ENCODE measurements at places on chromosomes 11 and 22.

GRCh38 chr22:24473284-24473683 lies 21.8 kb upstream of the UPB1 start:
- no peak for DNase-seq

DNA sequence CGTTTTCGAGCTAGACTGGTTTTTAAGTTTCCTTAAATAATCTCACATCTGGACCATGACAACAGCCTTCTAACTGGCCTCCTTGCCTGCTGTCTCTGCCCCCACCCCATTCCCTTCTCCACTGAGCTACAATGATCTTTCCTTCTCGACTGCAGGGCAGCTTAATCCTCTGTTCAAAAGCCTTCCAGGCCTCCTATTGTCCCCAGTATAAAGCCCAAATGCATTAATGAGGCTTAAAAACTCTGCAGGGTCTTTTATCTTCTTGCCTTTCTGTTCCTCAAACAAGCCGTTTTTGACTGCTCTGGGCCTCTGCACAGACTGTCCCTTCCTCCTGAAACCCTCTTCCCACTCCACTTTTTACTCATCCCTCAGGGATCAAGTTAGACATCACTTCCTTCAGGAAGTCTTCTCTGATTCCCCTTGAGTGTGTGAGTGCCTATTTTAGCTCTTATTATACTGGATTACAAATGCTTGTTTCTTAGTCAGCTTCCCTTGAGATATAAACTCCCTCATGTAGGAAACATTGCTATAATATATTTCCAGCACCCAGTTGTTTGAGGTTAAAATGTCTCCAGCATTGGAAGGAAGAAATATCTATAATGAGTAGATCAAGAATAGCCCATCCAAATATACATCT lies 23.6 kb upstream of the PAMR1 start:
- no peak for DNase-seq

GRCh38 chr11:126109941-126110731 lies 47.5 kb upstream of the CDON start:
- DNase-seq: no peak

DNA sequence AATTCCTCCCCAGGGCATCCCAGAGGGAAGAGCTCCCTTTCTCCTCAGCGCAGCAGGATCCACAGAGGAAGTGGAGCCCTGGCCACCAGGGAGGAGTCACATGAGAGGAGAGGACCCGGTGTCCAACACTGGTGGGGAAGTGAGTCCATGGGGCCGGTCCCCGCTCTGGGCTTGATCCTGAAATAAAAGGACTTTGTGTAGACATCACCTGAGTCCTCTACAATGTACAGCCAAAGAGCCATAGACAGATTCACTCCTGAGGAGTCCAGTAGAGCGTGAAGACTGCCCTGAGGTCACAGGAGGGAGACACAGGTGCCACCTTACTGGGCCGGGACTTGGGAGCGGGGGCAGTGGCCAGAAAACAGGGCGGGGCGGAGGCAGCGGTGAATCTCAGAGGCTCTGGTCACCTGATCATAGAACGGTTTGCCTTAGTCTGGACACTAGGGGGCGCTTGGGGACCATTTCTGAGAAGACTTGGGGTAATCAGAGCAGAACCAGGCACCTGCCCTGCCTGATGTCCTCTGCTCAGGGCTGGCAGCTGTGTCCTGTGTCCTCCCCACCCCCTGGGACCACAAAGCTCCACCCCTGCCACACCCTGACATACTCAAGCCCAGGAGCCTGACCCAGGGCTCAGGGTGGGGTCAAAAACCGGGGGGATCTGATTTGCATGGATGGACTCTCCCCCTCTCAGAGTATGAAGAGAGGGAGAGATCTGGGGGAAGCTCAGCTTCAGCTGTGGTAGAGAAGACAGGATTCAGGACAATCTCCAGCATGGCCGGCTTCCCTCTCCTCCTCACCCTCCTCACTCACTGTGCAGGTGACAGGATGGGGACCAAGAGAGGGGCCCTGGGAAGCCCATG lies 112.7 kb downstream of the VPREB1 start:
- DNase-seq: peak; percentile 84

DNA sequence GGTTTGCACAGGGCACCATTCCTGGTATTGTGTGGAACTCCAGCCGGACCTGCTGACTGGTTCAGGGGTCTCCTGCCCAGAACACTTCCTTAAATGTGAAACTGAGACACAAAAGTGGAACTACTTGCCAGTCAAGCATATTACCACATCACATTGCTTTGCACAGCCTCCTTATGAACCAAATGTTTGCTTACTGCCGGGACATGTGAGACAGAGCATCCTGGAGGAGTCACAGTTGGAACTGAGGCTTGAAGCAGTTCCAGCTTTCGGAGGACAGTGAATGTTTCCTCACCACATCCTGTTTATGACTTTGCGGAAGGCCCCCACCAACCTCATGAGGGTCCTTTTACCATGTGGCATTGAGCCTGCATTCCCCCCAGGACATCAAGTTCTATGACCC lies 105.8 kb upstream of the ARHGAP42 start:
- DNase-seq: no peak

DNA sequence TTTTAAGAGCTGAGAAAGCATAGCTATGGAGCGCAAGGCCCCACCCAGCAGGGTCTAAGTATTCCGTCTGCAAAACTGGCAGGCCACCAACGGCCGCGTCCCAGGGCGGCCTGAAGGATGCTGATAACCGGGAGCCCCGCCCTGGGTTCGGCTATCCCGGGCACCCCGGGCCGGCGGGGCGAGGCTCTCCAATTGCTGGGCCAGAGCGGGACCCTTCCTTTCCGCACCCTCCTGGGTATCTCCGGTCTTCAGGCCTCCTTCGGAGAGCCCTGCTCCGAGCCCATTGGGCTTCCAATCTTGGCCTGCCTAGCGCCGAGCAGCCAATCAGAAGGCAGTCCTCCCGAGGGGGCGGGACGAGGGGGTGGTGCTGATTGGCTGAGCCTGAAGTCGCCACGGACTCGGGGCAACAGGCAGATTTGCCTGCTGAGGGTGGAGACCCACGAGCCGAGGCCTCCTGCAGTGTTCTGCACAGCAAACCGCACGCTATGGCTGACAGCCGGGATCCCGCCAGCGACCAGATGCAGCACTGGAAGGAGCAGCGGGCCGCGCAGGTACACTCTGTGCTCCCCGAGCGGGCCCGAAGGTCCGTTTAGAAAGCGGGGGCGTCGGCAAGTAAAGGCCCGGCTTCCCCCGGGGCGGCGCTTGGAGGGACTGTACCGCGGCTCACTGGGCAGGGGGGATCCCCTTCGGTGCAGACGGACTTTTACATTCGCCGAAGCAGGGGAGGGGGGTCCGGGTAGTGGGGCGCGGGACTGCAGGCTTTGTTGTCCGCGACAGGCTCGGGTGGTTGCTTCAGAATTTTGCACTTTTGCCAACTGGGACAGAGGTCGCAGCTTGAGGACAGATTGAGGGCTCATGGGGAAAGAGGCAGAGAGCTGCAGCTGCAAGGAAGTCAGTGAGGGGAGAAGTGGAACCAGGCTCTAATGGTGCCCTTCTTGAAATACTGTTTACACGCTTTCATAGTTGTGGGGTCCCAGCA lies at the start of gene CAT:
Gene CAT, plus strand, starts transcription at position 406 of the 979 bp plus-strand sequence. Its CDS starts 80 bp downstream, at position 486.
- DNase-seq: peak; percentile 97

GRCh38 chr11:126421271-126421671 lies 65.8 kb downstream of the ST3GAL4 start:
- no peak for DNase-seq

GRCh38 chr22:17303840-17304779 lies 65.2 kb upstream of the CECR2 start:
- peak; percentile 42 for DNase-seq

GRCh38 chr22:46242076-46242475 lies 8.0 kb downstream of the CDPF1 start:
- no peak for DNase-seq

GRCh38 chr11:13038366-13038765 lies 29.2 kb downstream of the RASSF10 start:
- no peak for DNase-seq

- DNase-seq: no peak
Measured at GRCh38 chr11:24748261-24748660, 251.4 kb downstream of the LUZP2 start.

DNA sequence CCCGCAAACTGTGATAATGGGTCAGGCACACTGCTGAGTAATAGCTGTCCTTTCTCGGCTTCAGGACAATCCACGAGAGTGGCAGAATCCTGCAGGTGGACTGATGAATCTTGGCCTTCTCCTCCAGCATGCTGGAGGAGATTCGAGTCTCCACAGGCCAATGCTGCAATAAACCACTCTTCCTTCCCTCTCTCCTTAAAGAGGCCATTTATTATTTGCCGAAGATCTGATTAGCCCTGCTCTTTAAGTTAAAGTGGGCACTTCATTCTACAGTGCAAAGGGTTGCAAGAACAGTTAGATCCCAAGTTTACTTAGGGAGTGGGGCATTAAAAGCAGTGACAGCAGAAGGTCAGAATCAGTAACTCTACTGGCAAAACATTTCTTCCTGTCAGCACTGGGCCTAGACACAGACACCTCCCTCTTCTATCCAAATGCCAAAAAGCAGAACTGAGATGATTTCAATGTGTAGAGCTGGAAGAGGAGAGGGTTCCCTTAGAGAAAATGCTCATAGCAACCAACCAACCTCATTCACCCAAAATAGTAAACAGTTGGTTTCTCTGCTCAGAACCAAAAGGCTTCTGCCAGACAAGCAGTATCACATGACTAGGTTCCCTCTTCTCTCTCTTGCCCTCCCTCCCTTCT lies 121.7 kb downstream of the SGSM3 start:
- DNase-seq: no peak

- DNase-seq: no peak
Measured at GRCh38 chr11:2886191-2886894, 768 bp upstream of the CDKN1C start.

- no peak for DNase-seq
Measured at GRCh38 chr11:67416416-67417335, 1.2 kb downstream of the CARNS1 start.

DNA sequence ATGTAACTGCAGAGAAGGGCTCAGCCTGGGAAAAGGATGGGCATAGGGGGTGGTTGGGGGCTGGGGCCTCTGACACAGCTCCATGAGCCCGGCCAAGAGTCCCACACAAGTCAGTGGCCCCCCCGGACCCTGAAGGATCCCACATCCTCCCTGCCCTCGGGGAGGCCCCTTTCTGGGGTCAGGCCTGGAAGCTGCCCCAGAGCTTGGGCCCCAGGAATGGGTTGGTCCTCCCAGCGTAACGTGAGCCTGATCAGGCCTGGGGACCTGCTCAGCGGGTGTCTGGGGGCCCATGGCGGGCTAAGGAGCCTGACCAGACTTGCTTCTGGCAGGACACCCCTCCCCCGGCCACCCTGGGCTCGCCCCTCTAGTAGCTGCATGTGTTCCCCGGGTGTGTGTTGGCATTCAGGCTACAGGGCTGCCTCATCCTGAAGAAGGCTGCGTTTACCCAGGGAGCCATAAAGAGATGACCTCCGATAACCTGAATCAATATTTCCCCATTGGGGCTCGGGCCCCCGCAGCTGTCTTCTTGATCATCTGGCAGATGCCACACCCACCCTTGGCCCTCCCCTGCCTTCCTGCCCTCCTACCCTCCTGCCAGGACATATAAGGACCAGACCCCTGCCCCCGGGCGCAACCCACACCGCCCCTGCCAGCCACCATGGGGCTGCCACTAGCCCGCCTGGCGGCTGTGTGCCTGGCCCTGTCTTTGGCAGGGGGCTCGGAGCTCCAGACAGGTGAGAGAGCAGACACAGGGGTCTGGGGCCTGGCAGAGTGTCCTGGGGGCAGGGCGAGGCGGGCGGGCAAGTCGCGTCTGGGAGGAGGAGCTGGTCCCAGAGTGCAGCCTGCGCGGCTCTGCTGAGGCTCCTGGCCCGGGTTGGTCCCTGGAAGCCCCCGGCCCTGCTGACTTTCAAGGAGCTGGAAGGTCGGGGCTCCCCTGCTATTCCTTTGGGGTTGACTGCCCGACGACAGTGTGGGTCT lies at the start of gene MUC2:
Gene MUC2, plus strand, starts transcription at position 631 of the 978 bp plus-strand sequence.
- peak; percentile 26 for DNase-seq

DNA sequence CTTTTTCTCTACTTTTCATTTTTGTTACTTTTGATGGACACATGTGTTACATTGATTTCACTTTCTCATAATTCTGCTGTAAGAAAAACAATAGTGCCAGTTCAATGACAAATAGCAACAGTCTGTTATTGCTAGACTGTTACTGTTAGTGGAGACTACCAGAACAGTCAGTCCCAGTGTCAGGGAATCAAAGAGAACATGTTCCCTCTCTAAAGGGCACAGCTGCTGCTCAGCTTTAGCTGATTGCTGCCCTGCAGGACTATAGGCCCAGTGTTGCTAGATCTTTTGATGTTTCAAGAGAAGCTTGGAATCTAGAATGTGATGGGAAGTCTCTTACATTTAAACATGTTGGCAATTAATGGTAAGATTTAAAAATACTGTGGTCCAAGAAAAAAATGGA lies 3.4 kb downstream of the BIRC3 start:
- DNase-seq: no peak

- peak; percentile 2 for DNase-seq
Measured at GRCh38 chr22:49297286-49297870, 530.3 kb downstream of the BRD1 start.

GRCh38 chr22:33789690-33790253 lies 130.5 kb downstream of the LARGE1 start:
- no peak for DNase-seq

DNA sequence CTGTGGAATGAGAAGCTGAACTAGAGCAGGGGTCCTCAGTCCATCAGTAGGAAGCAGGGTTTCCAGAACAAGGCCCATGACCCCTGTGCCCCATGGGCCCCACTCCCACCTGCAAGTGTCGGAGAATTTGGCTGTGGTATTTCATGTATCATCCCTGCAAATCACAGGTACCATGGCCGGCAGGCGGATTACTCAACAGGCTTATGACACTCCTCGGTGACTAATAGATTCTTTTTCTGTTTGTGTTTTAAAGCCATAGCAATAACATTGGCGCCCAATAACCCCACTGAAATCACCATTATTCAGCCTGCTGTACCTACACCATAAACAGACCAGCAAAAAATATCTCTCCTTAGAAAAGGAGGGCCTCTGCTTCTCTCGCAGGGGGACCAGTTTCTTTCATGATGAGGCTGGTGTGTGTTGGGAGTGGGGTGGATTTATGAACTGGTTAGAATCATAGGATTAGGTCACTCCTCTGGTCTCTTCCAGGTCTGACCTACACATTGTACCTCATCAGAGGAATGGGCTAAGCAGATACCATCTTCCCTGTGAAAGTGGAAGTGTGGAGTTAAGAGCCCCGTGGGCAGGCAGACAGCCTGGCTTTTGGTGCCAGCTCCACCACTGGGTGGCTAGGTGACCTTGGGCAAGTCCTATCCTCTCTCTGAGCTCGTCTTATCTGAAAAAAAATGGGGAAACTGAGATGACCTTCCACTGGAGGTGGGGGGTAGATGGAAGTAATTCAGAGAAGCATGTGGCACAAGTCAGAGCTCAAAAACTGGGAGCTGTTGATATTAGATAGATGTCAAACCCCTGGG lies 60.2 kb upstream of the WNT11 start:
- DNase-seq: no peak
